Mesendoderm (in vitro differentiated cells): ENCODE measurements at places on chromosomes 3 and 15.
A peak's percentile ranks its signal among the peaks of the same experiment; 100 is the strongest.

DNA sequence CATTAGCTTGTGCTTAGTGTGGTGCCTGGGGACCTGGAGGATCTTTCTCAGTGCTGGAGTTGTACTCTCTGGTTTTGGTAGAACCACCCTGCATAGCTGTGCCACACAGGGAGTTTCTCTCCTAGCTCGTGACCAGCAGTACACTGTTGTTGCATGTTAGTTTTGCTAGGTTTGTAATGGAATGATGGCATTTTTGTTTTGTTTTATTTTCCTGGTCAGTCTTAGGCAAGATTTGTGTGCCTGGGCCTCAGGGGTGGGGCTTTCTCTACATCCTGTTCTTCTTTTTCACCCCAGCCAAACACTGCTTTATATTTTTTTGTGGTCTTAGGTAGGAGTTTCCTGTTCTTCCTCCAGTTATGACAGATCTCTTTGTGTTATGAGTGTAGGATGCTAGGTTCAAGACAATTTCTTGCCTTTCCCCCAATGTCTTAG, 534.5 kb upstream of the KCNMB2 start:
- no peak for DNase-seq
- no peaks in the 10 kb centered on the region for H3K27me3 ChIP-seq
- H3K4me1 ChIP-seq, result no peaks in the 10 kb centered on the region
- no peak overlapping the region for H3K4me3 ChIP-seq

GRCh38 chr15:32664796-32665195, 23.3 kb downstream of the SCG5 start:
- H3K27ac ChIP-seq, result no peak overlapping the region
- no peak overlapping the region for H3K4me3 ChIP-seq
- no peaks in the 10 kb centered on the region for H3K27me3 ChIP-seq

DNA sequence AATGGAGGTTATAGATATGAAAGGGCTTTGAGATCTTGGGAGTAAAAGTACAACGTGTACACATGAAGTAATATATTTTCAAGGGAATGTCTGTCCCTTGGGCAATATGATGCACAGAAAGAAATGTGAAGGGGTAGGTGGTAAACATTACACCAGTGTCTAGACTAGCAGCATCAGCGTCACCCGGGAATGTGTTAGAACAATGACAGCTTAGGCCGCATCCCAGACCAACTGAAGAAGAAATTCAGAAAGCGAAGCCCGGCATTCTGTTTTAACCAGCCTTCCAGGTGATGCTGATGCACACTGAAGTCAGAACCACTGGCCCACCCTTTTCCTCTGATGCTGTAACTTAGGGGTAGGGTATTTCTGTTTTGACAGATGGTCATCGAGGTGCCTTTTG, 6.3 kb downstream of the INAFM2 start:
- peaks cover 13% of the 10 kb centered on the region for H3K4me1 ChIP-seq
- DNase-seq, result no peak
- no peaks in the 10 kb centered on the region for H3K27me3 ChIP-seq
- no peak overlapping the region for H3K4me3 ChIP-seq

DNA sequence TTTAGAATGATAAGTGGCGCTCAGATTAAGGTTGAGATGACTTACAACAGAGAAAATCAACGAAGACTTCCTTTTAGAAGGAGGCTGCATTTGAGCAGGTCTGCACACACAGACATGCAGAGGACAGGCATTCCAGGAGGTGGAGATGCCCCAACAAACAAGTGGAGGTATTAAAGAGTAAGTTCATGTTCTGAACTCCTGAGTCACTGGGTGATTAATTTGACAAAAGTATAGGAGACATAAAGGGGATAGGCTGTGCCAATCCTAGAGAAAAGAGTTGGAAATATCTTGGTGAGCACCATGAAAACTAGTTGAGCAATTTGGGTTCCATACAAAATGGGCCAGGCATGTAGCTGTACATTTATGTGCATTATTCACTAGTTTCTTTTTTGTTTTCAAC, 33.5 kb upstream of the BCL6 start:
- H3K4me3 ChIP-seq, result no peak overlapping the region
- no peaks in the 10 kb centered on the region for H3K36me3 ChIP-seq
- no peaks in the 10 kb centered on the region for H3K27me3 ChIP-seq
- H3K4me1 ChIP-seq, result no peaks in the 10 kb centered on the region
- H3K27ac ChIP-seq, result no peak overlapping the region
- DNase-seq, result no peak

DNA sequence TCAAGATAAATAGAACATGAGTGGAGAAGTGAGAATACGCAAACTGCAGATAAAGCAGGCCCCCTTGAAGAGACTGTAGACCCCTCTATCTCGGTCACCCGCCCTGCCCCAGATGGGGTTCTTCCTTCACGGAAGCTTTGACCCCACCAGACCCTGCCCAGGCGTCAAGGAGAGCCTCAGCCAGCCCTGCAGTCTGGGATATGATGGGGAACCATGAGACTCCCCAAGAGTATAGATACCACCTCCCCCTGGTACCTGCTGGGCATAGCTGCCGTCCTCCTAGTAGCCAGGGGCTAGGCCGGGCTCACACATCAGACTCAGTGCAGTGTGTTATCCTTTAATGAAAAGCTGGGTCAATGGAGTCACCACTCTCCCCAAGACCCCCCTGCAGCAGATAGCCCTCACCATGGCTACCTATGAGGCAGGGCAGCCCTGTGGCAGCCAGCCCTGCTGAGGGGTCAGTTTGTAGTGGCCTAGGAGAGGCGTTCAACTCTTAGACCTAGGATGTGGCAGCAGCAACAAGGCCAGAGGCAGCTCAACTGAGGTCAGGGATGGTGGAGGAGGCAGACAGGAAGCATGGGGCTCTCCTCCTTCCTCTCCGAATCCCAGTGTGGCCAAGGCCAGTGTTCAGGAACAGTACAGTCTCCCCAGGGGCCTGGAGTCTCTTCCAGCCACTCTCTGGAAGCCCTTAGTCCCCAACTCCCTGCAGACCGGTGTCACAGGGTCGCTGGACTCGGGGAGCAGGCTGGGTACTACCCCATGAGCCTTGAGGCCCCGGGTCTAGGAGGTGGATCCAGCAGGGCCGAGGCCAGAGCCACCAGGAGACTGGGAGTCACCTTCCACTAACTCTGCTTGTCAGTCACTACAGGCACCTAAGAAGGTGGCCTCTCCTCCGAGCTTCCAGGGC, 26.1 kb downstream of the PLXNB1 start:
- DNase-seq, result no peak
- H3K27me3 ChIP-seq, result no peaks in the 10 kb centered on the region
- H3K27ac ChIP-seq, result no peak overlapping the region
- H3K4me1 ChIP-seq, result no peaks in the 10 kb centered on the region

- no peak overlapping the region for H3K27ac ChIP-seq
- peak; percentile 35 for DNase-seq
- no peaks in the 10 kb centered on the region for H3K4me1 ChIP-seq
- no peaks in the 10 kb centered on the region for H3K36me3 ChIP-seq
These were observed 577.8 kb downstream of the PYDC2 start for GRCh38 chr3:192038726-192039125.

GRCh38 chr3:94896994-94897393, 834.1 kb downstream of the NSUN3 start:
- no peaks in the 10 kb centered on the region for H3K36me3 ChIP-seq
- H3K4me1 ChIP-seq, result no peaks in the 10 kb centered on the region
- no peak overlapping the region for H3K4me3 ChIP-seq
- H3K27me3 ChIP-seq, result no peaks in the 10 kb centered on the region
- H3K27ac ChIP-seq, result no peak overlapping the region
- DNase-seq, result no peak

DNA sequence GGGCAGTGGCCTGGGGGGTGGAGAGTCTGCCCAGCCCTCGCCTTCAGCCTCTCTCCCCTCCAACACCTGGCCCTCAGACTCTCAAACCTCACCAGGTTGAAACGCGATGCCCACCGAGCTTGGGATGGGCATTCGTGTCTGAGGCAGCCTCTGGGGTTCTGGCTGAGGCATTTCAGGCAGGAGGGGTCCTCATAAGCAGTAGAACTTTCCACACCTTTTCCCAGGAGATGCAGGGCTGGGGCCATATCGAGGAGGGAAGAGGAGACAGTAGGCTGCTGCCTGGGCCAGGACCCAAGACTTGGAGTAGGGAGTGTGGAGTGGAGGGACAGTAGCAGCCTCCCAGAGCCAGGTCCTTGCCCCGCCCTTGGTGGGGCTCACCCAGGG, 24.6 kb downstream of the ACAA1 start:
- no peaks in the 10 kb centered on the region for H3K4me1 ChIP-seq
- no peaks in the 10 kb centered on the region for H3K27me3 ChIP-seq
- H3K36me3 ChIP-seq, result no peaks in the 10 kb centered on the region
- H3K4me3 ChIP-seq, result no peak overlapping the region

DNA sequence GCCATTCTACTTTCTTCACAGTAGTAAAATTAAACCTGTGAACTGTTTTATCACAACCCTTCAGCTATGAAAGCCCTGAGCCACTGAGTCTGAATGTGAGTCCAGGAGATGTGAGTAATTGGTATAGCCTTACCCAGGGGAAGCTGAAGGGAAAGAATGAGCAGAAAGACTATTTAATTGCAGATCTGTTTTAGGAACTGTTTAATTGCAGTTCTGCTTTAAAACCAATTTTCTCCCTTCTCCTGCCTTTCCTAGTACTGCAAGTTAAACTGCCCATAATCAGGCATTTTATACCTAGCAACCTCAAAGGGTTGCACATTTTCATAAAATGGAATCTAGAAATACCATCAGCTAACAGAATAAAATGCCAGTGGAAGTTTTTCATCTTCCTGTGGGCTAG, 476.7 kb downstream of the OCA2 start:
- H3K4me1 ChIP-seq, result no peaks in the 10 kb centered on the region
- no peaks in the 10 kb centered on the region for H3K36me3 ChIP-seq
- H3K27me3 ChIP-seq, result no peaks in the 10 kb centered on the region
- H3K27ac ChIP-seq, result no peak overlapping the region

DNA sequence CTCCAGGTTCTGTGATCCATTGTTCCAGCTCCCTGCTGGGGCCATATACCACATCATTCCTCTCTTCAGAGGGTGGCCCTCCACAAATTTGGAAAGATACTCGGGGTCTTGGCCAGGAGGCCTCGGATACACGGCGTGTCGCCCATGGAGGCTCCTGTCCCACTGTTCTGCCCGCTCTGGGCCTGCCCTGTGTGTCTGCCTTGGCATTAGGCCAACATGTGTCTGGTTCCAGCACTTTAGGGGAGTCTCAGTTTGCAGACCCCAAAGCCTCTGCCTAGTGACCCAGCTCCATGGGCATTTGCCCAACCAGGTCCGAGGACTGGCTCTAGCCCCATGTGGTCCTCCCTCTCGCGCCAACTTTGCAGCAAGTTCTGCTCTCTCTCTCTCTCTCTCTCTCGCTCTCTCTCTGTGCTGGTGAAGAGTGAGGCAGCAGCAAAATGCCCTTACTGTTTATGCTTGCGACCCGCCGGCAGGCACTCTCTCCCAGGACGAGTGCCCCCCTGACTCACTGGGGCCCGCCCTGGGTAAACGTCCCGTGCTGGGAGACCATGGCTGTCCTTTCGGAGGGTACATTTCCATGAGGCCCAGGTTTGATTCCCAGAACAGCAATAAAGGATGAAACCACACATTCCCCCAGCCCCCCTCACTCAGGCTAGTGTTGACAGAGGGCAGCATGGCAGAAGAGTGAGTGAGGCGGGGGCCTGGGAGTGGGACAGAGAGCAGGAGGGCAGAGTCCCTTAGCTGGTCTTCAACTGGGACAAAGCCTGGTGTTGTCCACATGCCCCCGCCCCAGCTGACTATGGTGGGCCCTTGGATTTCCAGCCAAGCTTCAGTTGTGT, 77.9 kb downstream of the ISG20 start:
- H3K4me1 ChIP-seq, result no peaks in the 10 kb centered on the region
- no peak overlapping the region for H3K4me3 ChIP-seq
- no peak overlapping the region for H3K27ac ChIP-seq
- no peak for DNase-seq
- no peaks in the 10 kb centered on the region for H3K36me3 ChIP-seq

DNA sequence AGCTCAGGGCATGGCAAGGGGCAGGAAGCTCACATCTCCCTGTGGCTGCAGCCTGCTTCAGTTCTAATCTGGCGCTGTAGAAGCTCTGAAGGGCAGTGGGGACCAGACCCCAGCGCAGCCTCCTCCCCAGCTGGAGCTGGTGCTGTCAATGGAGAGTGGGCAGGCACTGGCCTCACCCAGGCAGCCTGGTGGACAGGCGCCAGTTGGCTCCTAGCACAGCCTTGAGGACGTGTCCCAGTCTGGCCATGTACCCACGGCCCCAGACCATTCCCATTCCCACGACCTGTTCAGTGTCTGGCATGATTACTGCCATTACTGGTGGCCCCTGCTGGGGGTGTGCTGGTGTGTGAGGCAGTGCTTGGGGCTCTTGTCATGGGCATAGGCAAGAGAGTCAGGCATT, 16.3 kb downstream of the TYRO3 start:
- H3K4me3 ChIP-seq, result no peak overlapping the region
- H3K36me3 ChIP-seq, result peaks cover 18% of the 10 kb centered on the region
- H3K27me3 ChIP-seq, result no peaks in the 10 kb centered on the region
- H3K4me1 ChIP-seq, result peaks cover 2% of the 10 kb centered on the region
- DNase-seq, result no peak

GRCh38 chr3:58163234-58163633, 47.5 kb downstream of the DNASE1L3 start:
- H3K4me3 ChIP-seq, result no peak overlapping the region
- H3K27me3 ChIP-seq, result no peaks in the 10 kb centered on the region
- peaks cover 4% of the 10 kb centered on the region for H3K4me1 ChIP-seq
- H3K27ac ChIP-seq, result no peak overlapping the region
- no peak for DNase-seq

GRCh38 chr15:83613714-83614113, 40.2 kb upstream of the ADAMTSL3 start:
- H3K4me3 ChIP-seq, result no peak overlapping the region
- H3K4me1 ChIP-seq, result no peaks in the 10 kb centered on the region
- H3K27me3 ChIP-seq, result no peaks in the 10 kb centered on the region
- DNase-seq, result no peak
- H3K27ac ChIP-seq, result no peak overlapping the region

GRCh38 chr15:100198442-100198841, 143.3 kb downstream of the ADAMTS17 start:
- H3K4me1 ChIP-seq, result no peaks in the 10 kb centered on the region
- no peak overlapping the region for H3K27ac ChIP-seq
- H3K27me3 ChIP-seq, result no peaks in the 10 kb centered on the region
- DNase-seq, result no peak
- no peak overlapping the region for H3K4me3 ChIP-seq

DNA sequence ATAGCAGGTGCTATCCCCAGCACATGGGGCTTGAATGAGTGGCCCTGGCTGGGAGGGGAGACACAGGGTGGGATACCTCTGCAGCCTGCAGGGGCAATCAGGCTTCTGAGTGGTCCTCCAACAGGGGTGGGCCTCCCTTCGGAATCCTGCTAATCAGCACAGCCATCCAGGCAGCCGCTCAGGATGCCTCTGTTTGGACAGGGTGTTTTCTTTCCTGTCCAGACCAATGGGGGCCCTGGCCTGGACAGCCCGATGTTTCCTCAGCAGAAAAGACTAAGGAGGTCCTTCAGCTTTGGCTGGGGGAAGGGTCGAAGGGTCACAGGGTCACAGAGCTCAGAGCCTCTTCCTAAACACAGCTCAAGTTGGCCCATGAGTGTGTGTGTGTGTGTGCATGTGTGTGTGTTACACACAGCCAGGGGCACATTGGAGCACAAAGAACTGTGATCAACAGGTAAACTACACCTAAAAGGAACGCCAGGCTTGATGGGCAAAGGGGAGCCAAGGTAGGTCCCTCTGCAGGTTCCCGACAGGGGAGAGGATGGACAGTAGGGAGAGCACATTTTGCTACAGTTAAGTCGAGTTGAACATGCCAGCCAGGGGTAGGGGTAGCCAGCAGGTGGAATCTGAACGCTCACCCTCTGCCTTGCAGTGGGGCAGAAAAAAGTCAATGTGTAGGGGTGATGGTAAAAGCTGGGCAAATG, 1.1 kb upstream of the HAPLN3 start:
- H3K4me1 ChIP-seq, result peaks cover 2% of the 10 kb centered on the region
- no peaks in the 10 kb centered on the region for H3K27me3 ChIP-seq
- no peaks in the 10 kb centered on the region for H3K36me3 ChIP-seq

- H3K27ac ChIP-seq, result peak overlapping the region; percentile 4
- peak; percentile 39 for DNase-seq
- no peak overlapping the region for H3K4me3 ChIP-seq
- no peaks in the 10 kb centered on the region for H3K36me3 ChIP-seq
- H3K27me3 ChIP-seq, result no peaks in the 10 kb centered on the region
- H3K4me1 ChIP-seq, result no peaks in the 10 kb centered on the region
These were observed 7.6 kb upstream of the NIPA1 start for GRCh38 chr15:22778796-22779195.
